Activated B cell treated with CpG ODN at 0.5 μM for 24 hours (primary cell): ENCODE measurements at places on chromosomes 13 and 19.

GRCh38 chr19:41934849-41935374, 6.7 kb upstream of the ERFL start:
- DNase-seq = peak; percentile 65

DNA sequence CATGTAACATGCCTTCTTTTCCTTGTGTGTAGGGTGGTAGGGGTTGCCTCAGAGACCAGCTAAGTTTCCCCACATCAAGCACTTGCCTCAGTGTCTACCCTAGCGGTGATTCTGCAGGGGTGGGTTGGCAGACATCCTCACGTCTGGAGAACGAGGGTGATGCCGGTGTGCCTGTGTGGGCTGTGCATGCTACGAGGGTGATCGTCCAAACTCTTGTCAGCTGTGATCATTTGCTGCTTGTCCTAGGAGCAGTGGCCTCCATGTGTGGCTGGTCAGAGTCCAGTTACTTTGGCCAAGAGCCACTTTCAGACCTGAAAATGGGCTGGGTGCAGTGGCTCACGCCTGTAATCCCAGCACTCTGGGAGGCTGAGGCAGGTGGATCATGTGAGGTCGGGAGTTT, 5.1 kb downstream of the GPI start:
- DNase-seq = no peak

- no peak for DNase-seq
Observed at GRCh38 chr13:49516467-49516866, 20.7 kb downstream of the PHF11 start.

DNA sequence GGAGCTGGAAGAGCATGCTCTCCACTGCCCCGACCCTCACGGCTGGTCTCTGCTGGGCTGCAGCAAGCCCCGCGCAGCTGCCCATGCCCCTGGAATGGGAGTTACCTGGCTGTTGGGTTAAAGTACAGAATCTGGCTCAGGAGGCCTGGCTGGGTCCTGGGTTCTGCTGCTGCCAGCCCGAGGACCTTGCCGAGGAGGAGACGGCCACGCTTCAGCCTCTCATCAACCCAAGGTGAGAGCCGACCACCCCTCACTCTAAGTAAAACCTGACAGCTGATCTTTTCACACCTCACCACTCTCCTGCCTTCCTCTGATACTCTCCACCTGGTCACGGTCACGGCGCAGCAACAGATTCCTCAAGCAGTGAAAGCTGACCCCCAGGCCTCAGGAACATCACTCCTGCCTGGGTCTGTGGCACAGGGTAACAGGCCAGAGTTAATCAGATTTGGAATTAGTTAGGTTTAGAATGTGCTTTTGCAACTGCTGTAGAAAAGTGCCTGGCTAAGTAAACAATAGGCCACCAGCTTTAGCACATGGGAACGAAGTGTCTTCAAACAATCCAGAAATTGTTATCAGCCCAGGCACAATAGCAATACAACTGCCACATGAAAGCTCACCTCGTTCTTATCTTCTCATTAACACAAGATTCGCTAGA, 20.5 kb downstream of the RAB20 start:
- no peak for DNase-seq

- DNase-seq = no peak
Observed at GRCh38 chr13:102907016-102907756, 61.4 kb downstream of the ERCC5 start.

DNA sequence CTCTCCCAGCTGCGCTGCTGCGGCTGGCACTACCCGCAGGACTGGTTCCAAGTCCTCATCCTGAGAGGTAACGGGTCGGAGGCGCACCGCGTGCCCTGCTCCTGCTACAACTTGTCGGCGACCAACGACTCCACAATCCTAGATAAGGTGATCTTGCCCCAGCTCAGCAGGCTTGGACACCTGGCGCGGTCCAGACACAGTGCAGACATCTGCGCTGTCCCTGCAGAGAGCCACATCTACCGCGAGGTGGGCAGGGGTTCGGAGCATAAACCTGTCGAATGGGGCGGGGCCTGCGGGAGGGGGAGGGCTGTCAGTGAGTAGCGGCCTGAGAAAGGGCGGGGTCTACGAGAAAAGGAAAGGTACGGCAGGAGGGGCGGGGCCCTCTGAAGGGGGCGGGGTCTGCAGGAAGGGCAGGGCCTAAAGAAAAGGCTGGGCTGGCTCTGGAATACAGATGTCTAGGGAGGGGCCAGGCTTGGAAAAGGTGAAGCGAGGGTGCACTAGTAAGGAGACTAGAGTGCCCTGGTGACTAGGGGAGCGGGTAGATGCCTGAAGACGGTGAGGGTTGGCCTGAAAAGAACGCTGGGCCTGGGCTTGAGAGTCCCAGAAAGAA, 3.6 kb downstream of the CD37 start:
- peak; percentile 57 for DNase-seq

GRCh38 chr13:49441846-49442245, 2.0 kb downstream of the CAB39L start:
- DNase-seq = no peak

DNA sequence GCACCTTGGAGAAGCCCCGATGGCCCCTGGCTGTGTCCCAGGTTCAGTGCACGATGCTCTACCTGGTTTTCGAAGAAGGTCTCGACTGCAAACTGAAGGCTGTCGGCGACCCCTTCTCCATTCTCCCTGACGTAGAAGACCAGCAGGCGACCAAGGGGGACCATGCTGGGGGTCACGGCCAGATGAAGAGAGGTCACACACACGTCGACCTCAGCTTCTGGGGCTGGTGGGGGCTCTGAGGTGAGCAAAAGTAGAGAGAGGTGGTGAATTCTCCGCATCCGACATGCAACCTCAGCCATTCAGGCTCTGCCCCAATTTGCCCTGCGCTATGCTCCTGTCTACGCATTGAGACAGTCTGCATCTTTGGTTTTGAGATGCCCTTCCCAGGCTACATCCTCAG, 49.3 kb downstream of the CPAMD8 start:
- no peak for DNase-seq

GRCh38 chr19:18420930-18421329, 1.7 kb downstream of the SSBP4 start:
- no peak for DNase-seq

GRCh38 chr13:103805771-103806170, 739.6 kb upstream of the SLC10A2 start:
- DNase-seq = no peak

DNA sequence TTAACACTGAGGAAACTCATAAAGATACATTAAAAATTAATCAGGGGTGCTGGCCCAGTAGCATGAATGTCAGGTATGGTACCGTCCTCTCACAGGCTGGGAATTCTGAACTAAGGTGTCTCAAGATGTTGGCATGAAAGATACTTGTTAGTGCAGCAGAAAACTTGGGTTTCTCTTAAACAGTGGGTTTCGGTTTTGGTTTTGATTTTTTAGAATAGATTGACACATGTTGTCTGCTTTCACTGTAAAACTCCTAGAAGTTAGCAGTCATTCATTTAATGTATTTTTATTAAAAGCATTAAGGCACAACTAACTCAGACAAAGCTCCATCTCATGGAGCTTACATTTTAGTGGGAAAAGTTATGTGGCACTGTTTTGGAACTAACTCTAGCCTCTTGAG, 3.5 kb upstream of the OBI1 start:
- DNase-seq = no peak

- DNase-seq = no peak
Observed at GRCh38 chr19:8552810-8553209, 24.4 kb downstream of the MYO1F start.

- no peak for DNase-seq
Observed at GRCh38 chr13:29815336-29815735, 35.1 kb downstream of the UBL3 start.

DNA sequence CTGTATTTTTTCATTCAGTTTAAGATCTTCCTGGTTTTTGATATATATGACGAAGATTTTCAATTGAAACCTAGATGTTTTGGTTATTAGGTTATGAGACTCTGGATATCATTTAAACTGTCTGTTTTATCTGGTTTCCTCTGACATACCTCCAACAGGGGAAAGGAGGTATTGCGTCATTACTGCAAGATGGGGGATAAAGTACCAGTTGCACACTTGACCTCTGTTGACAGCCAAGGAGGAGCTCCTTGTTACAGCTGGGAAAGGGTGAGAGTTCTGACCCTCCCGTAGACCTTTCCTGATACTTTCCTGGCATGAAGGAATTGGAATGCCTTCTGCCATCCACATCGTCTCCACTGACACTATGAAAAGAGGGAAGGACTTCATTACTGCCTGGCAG, 82.0 kb upstream of the SHISA2 start:
- DNase-seq = no peak

GRCh38 chr19:11535792-11536595, 2.7 kb upstream of the CNN1 start:
- peak; percentile 96 for DNase-seq

GRCh38 chr19:40144151-40144550, 47.1 kb upstream of the MAP3K10 start:
- no peak for DNase-seq

DNA sequence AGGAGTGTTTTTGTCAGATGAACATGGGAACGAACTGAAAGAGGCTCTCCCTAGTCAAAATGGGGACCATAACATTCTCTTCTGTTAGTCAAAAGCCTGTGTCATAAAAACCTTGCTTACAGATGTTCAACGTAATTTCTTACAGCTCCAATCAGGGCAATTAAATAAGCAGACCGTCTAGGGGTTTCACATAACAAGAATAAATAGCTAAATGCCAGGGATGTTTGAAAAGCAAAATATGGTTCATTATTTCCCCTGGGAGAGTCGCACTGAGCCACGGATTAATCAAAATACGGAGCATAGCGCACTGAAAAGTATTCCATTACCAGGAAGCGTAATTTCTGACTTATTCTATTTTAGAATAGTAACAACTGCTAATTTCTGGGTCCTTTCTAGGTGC, 63.7 kb upstream of the MRI1 start:
- DNase-seq = no peak

- DNase-seq = no peak
Observed at GRCh38 chr13:44373601-44374347, at the start of gene SERP2. Gene SERP2 (plus strand): TSS chr13:44373824. CDS start chr13:44374026, 202 bp downstream.

DNA sequence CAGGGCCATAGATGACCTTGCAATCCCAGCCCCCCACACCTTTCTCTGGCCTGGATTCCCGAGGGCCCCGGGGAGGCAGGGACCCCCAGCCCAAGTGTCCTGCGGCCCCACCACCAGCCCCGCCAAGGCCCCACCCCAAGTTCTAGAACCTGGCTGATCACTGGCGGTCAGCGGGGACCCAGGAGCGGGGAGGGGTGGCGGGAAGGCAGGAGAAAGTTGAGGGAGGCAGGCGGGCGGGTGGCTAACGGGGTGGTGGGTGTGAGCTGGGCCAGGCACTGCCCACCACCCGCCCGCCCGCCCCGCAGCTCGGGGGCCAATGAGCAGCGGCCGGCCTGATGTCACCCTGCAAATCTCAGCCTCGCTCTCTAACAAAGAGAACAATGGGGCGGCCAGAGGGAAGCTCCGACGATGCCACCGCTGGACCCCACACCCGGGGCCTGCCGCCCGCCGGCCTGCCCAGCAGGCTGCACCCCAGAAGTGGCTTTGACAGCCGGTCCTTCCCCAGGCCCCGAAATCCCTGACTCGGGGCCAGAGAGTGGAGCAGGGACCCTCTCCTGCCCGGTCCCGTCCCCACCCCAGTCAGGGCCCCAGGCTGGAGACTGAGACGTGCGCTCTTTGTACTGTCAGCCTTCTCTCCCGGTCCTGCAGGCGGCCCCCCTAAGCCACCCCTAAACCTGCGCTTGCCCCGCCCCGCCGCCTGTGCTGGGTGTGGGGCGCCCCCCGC, 1.6 kb downstream of the MEX3D start:
- no peak for DNase-seq

DNA sequence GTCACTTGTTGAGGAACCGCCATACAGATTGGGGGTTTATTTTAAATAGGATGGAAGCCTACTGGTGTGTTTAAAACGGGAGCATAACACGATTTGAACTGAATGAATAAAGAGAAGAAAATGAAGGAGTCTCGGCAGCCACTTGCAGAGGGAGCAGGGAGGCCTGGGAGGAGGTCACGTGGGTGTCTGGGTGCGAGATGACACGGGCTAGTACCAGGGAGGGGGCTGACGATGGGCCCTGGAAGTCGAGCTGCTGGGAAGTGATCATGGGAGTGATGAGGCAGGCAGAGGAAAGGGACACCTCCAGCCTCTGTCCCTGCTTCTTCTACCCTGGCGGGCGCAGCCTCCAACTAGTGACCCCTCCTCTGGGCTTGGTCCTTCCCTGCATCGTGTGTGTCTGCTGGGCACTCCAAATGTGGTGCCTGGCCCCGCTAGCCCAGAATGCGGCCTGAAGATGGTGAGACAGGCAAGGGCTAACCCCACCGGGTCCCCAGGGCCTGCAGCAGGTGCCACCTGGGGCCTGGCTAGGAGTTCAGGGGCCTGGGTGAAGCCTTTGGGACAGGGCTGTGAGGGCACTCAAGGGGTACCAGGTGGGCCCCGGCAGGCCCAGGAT, 35.5 kb downstream of the CRTC1 start:
- no peak for DNase-seq

DNA sequence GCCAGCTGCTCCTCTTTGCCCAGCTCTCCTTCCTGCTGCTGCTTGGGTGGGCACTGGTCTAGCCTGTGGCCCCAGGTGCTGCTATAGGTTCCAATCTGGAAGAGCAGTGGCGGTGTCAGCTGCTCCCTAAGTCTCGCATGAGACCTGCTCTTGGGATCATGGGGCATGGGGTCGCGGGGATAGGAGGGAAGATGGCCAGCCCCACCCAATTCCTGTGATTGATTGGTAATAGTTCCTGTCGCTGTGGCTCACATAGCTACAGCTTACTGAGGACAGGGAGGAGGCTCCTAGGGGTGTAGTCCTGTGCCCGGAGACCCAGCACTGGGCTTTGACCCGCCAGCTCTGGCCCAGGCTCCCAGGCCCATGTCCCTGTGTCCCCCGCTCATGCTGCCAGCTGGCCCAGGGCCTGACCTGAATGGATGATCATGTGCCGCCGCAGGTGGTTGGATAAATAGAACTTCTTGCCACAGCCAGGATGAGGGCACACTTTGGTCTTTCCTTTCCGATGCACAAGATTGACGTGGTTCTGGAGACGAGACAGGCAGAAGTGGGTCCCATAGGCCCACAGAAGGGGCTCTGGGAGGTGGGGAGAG, 4.5 kb upstream of the ELAVL3 start:
- no peak for DNase-seq

- peak; percentile 81 for DNase-seq
Observed at GRCh38 chr19:17266975-17267788, at the start of gene BABAM1. Gene BABAM1 (plus strand): TSS chr19:17267443. CDS start chr19:17268807, 1,364 bp downstream.

DNA sequence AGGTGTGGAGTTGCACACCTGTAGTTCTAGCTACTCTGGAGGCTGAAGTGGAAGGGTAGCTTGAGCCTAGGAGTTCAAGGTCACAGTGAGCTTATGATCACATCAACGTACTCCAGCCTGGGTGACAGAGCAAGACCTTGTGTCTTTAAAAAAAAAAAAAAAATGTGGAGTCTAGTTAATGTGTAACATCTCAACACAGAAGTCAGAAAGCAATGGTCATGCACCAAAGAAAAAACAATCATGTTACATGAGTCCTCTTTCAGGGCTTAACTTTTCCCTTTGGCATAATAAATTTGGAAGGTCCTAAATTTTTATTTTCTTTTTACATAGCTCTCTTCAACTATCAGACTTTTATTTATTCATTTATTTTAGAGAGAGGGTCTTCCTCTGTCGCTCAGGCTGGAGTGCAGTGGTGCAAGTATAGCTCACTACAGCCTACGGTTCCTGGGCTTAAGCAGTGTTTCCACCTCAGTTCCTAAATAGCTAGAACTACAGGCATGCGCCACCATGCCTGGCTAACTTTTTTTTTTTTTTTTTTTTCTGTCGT, 22.3 kb downstream of the SETDB2 start:
- DNase-seq = no peak

GRCh38 chr19:40542202-40542859, 34.3 kb upstream of the SHKBP1 start:
- DNase-seq = no peak

GRCh38 chr19:13869281-13869680, 7.7 kb upstream of the NANOS3 start:
- no peak for DNase-seq

GRCh38 chr13:32674503-32674902, 88.3 kb downstream of the PDS5B start:
- DNase-seq = no peak
